Renal cortical epithelial cell (primary cell): ENCODE measurements at places on chromosomes 5 and 9. TPM values are rescaled to one million over a fixed set of nuclear protein-coding genes. Genes with fewer than 3 reads are reported as not detected.

DNA sequence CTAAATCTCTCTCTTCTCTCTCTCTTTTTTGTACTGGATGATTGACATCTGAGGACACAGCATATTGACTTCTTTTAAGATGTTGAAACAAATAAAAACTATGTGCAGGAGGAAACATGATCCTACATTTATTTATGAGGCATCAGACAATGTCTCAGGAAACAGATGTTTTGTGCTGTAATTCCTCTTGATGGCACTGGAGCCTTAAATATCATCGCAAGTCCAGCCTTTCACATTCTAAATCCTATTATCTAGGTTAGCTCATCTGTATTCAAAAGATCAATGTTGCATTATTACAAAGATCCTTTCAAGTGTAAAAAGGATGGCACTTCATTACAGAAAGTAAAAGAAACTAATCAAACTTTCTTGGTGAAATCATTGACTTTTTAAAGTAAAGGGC lies 63.9 kb downstream of the MAT2B start:
- DNase-seq: peak; percentile 42

- no peak for DNase-seq
Observed at GRCh38 chr5:17081142-17081541, 136.3 kb upstream of the BASP1 start.

GRCh38 chr9:121717141-121717991 lies 65.9 kb downstream of the DAB2IP start:
- no peak for DNase-seq

DNA sequence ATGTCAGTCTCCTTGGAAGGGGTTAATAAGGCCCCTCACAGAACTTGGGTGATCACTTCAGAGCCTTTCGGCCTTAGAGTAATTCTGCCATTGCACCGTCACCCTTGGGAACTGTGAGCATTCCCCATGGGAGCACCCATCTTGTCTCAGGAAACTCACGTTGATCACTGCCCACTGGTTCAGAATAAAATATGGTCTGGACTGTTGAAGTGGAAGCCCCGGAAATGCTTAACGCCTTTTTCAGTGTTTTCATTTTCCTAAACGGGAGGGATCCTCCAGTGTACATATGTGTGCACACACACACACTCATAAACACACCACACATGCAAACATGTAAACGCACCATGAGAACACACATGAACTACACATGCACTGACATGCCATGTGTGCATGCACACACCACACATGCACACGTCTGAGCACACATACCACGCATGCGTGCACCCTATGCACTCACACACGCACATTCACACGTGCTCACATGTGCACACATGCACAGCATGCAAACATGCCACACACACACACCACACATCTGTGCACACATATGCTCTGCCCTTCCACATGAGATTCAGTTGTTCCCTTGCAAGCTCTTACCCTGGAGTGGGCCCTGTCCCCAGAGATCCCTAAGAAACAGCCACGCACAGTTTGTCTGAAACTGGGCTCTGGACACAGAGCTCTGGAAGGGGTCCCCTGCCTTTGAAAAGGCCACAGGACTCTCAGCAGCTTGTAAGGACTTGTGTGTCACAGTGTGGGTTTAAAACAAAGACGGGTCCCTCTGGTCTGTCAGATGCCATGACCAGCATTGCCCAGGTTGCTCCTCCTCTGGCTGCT lies 17.0 kb downstream of the MRPL36 start:
- DNase-seq: no peak

DNA sequence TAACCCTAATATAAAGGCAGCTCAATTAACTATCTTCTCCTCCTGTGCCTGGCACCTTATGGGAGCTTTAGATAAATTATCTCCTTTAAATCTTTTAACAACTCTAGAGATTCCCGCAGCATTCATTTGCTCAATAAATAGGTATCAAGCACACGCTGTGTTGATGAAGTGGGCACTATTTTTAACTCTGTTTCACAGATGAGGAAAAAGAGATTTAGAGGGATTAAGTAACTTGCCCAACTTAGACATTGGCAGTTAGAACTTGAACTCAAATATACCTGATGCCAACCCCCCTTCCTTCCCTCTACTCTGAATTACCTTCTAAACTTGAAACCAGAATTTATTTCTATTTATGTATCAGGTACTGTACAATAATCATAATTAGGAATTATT lies 112.4 kb downstream of the SH3TC2 start:
- no peak for DNase-seq

- DNase-seq: peak; percentile 87
Observed at GRCh38 chr9:32395510-32396216, 11.2 kb downstream of the ACO1 start.

GRCh38 chr9:125561509-125562148 lies 145.4 kb downstream of the MAPKAP1 start:
- no peak for DNase-seq

DNA sequence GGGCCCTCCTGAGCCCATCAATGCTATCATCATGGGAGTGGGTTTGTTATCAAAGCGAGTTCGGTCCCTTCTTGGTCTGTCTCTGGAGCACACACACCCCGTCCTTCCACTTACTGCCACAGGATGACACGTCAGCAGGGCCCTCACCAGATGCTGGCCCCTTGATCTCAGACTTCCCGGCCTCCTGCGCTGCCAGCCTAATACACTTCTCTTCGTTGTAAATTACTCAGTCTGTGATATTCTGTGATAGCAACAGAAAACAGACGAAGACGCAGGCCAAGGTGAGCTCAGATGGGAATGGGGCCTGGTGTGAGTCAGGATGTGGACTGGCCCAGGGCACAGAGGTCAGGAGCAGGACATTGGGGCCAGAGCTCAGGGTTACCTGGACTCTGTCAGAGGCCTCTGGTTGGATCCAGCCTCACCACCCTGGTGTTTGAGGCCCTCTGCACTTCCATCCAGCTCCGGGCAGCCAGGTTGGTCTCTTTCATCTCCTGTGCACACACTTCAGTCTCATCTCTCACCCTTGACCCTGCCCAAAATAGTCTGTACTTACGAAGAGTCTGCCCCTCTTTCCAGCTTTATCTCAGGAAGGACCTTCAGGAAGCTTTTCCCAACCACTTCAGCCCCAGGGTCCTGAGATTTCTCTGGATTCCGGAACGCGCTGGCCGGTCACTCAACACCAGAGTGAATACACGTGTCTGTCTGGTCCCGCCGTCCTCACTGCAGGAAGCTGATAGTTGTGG lies 26.0 kb upstream of the CNOT6 start:
- no peak for DNase-seq

DNA sequence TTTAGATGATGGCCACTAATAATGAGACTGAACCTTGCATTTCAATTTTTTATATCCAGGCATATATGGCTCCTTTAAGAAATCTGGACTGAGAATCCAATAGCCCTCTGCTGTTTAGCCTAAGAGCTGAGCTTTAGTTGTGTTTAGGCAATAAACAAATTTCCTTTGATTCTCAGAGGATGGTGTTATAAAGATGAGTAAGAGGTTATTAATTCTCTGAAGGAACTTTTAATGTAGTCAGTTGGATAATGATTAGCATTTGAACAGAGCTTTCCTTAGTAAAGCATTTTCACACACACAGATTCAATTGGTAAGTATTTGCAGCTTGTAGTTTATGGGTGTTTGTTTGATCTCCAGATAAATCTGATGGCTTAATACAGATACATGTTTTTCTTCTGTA lies 149.6 kb downstream of the PRR16 start:
- peak; percentile 87 for DNase-seq

- DNase-seq: no peak
Observed at GRCh38 chr9:33524306-33524947, 376 bp downstream of the ANKRD18B start.

- no peak for DNase-seq
Observed at GRCh38 chr9:13941714-13942113, 372.2 kb downstream of the NFIB start.

GRCh38 chr9:19471737-19472648 lies 63.2 kb downstream of the ACER2 start:
- DNase-seq: peak; percentile 36

GRCh38 chr5:173327084-173327947 lies 898 bp downstream of the STC2 start:
- no peak for DNase-seq

GRCh38 chr9:85978496-85978895 lies 37.5 kb downstream of the NAA35 start:
- no peak for DNase-seq

- no peak for DNase-seq
Observed at GRCh38 chr5:147309621-147310020, 74.8 kb downstream of the STK32A start.

GRCh38 chr5:88681211-88681803 lies 201.7 kb downstream of the MEF2C start:
- no peak for DNase-seq

- DNase-seq: no peak
Observed at GRCh38 chr5:54304040-54304439, 6.3 kb downstream of the ARL15 start.

DNA sequence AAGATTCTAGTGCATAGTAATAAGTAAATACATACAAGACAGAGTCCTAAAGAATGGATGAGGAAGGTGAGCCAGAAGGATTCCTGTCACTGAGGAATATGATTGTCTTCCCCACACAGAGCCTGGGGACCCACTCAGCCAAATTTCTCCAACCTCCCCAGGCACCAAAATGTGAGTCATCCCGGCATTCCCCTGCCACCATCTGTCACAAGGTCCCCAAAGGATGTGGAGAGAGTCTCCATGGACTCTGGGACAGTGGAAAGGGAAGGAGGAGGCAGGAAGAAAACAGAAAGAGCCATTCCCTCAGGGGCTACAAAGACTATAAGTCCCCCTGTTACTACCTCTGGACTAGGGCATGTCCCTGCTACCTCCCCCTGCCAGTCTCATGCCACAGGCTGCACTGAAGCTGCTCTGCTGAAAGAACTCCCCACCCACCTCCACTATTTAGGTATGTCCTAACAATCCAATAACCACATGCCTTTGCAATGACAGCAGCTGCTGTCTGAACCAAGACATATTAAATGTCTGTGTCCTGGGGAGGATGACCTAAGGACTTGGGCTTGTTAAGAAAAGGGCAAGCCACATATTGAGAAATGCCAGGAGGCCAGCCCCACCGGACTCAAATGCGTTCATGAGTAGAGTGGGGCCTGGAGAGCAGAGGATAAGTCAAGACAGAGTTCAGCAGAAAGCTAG lies 10.7 kb upstream of the OR5C1 start:
- peak; percentile 69 for DNase-seq

- no peak for DNase-seq
Observed at GRCh38 chr9:8628791-8629190, 829.2 kb upstream of the DMAC1 start.

DNA sequence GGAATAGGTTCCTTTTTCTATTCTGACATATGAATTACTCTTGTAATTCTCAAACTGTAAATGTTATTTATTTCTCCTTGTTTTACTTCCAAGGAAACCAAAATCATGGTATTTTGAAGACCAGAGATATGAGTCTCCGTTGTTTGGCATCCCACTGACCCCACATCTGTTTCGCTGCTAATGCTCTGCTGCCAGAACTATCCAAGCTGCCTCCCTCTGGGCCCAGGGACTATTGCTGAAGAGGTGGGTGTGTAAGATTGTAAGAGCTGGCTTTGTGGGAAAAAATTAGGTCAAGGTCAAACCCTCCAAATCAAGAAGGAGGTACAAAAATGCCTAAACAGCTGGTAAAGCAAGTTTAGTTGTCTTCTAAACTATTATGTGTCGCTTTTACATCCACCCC lies 129.4 kb upstream of the MYO10 start:
- no peak for DNase-seq

- no peak for DNase-seq
Observed at GRCh38 chr9:93965830-93966577, 10.8 kb upstream of the BARX1 start.

GRCh38 chr9:35108461-35108860 lies 5.5 kb upstream of the STOML2 start:
- no peak for DNase-seq

DNA sequence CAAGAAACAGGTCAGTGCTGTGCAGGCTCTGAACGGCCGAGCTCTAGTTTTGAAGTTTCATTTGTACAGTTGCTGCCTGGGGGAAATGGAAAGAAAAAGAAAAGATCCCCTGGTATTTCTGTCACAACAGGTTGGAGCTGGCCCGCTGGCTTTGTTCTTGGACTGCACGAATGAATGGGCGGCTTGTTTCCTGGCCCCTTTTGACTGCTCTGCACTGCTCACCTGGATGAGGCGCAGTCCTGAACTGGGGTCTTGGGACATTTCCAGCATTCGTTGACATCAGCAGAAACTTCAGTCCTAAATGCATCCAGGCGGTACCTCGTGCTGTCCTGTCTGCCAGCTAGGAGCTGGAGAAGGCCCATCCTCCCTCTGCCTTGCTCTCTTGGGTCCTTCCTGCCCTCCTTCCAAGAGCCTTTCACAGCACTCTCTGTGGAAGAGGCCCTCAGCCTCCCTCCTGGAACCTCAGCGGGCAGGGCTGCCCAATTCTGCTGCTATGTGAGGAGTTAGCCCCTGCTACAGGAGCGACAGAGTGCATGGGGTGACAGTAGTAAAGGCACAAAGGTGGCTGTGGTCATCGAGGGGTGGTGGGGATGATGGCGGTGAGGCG lies 189.2 kb downstream of the FSTL4 start:
- DNase-seq: no peak

DNA sequence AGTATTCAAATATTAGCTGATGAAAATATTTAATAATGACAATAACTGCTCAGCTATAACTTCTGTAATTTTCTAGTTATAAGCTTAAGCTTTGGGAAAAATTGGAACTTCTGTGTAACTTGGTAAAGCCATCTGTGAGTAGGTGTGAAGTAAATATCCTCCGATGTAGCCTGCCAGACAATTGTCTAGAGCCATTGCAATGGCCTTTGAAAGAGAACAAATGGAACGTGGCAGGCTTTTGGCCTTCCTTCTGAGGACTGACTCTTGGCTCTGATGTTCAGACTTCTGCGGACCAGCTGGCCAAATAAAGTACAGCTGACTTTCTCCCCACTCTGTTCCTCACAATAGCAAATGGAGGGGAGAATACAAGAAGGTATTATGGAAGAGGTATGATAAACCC lies 203.4 kb upstream of the NMUR2 start:
- no peak for DNase-seq

GRCh38 chr5:147317978-147318684 lies 83.3 kb downstream of the STK32A start:
- DNase-seq: no peak

Gene BTNL8
- total RNA-seq: 0.35 TPM in 1 of 2 replicates, not detected in the other

Gene ELOVL7
- total RNA-seq: 17.5 and 27.3 TPM in 2 replicates

Gene KIAA0825
- total RNA-seq: 3.3 and 10.8 TPM in 2 replicates

Gene ST8SIA4
- 0.17 and 3.9 TPM in 2 replicates for total RNA-seq

Gene ZNF189
- 16.8 and 36.3 TPM in 2 replicates for total RNA-seq

Gene BAG1
- total RNA-seq: 14.4 and 50.9 TPM in 2 replicates

Gene ECPAS
- total RNA-seq: 116 and 131 TPM in 2 replicates

Gene SAXO1
- total RNA-seq: under 0.01 TPM in 1 of 2 replicates, not detected in the other

Gene GPSM1
- total RNA-seq: 15.5 and 23.6 TPM in 2 replicates

Gene LOX
- total RNA-seq: 38.7 and 166 TPM in 2 replicates

Gene FAM78A
- 0.17 and 0.85 TPM in 2 replicates for total RNA-seq

Gene FBP1
- 0.10 and 2.3 TPM in 2 replicates for total RNA-seq

Gene ZNF474
- total RNA-seq: 0.17 and 0.50 TPM in 2 replicates

Gene PLEKHG4B
- 0.15 and 1.6 TPM in 2 replicates for total RNA-seq

Gene PCDHB8
- total RNA-seq: 0.17 and 0.55 TPM in 2 replicates

Gene CARTPT
- total RNA-seq: not detected in 2 replicates
